Endothelial cell of umbilical vein (primary cell): ENCODE measurements at places on chromosomes 5 and 9.
A peak's percentile ranks its signal among the peaks of the same experiment; 100 is the strongest.

GRCh38 chr9:84349671-84350070 is 9.1 kb upstream of the SLC28A3 start:
- no peak for DNase-seq

DNA sequence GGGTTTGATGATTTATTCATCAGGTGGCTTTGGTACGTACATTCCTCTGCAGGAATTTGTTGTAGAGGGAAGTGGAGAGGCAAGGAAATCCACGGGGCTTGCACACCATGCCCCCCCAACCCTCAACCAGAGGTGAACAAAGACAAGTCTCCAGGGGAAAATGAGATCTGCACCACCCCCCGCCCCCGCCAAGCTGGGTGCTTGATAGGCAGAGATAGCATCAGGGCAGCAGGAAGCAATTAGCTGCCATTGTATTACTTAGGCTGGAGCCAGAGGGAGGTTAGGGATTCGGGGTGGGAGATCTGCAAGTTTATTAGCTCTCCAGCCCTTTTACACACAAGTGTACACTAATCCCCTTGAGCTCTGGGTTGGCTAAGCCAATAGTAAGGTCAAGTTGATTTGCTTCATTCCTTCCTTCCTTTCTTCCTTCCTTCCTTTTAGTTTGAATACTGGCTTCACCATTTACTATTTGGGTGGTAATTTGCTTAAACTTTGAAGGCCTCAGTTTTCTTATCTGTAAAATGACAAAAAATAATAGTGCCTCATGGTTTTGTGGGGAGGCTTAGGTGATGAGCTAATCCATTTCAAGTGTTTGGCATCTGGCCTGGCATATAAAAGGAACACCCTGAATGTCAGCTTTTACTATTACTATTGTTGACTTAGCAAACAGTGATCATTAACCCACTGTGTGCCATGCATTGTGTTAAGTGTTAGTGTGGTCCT is 34.1 kb downstream of the SPRY4 start:
- DNase-seq = peak; percentile 59

DNA sequence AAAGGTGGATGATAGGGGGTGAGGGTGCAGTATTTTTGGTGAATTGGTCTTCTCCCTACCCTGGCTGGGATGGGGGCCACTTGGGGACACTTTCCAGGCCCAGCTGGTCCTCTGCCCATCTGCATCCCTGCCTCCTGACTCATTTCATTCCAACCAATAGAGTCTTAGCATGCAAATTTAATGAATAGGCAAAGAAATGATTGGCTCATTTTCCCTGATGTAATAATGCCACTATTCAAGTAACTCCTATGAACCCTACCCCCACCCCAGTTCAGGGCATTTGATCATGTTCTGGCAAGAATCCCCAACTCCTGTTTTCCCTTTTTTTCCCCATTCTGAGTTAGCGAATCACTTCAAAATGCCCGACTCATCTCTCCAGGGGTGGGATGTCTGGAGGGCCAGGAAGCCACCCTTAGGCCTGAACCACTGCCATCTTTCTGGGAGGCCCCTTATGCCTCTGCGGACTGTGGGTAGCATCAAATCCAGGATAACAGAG is 56.7 kb downstream of the PCDH1 start:
- DNase-seq = peak; percentile 77

DNA sequence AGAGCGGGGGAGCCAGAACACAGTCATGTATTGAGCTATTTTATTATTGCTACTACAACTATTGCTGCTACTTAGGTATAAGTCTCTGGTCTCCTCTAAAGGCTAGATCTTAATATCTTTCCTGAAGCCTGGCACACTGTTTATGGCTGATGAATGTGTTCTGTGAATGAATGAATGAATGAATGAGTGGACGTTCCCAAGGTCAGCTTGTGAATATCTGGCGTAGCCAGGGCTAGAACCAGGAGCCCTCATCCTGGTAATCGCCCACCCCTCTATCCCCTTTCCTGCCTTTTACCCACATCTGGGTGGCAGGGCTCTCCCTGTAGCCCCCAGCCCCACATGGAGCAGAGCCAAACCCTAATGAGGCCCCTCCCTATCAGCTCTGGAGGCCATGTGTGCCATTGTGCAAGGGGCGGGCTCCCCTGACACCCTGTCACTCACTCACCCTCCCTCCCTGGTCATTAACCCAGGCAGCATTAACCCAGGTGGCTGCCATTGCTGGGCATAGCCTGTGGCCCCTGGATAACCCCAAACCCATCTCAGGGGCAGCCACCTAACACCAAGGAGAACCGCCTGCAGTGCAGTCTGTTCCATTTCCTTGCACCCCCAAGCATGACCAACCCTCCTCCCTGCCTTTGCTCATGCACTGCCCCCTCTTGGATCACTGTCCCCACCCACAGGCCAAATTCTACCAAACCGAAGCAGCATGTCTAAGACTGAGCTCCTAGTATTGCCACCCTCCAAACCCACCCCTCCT is 2.0 kb upstream of the AKNA start:
- DNase-seq = no peak

- no peak for DNase-seq
Observed at GRCh38 chr9:118446943-118447639, 742.9 kb downstream of the TLR4 start.

GRCh38 chr5:53425687-53426511 is 54.5 kb upstream of the FST start:
- DNase-seq = no peak

GRCh38 chr9:2662496-2662895 is 40.9 kb downstream of the VLDLR start:
- no peak for DNase-seq

DNA sequence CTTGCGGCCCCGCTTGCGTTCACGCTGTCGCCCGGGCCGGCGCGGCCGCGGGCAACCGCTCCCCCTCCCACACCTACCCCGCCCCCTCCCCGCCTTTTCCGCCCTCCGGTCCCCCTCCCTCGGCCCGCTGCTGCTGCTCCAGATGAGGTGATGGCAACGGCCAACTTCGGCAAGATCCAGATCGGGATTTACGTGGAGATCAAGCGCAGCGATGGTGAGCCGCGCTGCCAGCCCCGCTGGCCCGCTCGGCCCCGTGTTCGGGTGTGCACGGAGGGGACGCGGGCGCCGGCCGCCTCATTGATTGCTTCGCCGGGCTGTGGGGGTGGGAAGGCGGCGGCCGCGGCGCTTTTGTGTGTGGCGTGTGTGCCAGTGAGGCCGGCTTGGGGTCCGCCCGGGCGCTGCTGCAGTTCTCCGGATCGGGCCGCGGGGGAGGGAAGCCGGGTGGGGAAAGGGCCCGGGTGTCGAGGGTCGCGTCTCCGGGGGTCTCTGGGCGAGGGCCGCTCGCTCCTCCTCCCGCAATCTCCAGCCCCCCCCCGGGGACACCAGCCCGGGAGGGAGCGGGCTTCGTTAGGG is 403 bp downstream of the KIF2A start:
- DNase-seq = no peak

GRCh38 chr9:129334105-129334935 is 156.3 kb upstream of the IER5L start:
- DNase-seq = peak; percentile 49

GRCh38 chr5:27015758-27016157 is 22.6 kb downstream of the CDH9 start:
- no peak for DNase-seq

GRCh38 chr5:118353970-118354369 is 634.4 kb downstream of the DTWD2 start:
- no peak for DNase-seq

DNA sequence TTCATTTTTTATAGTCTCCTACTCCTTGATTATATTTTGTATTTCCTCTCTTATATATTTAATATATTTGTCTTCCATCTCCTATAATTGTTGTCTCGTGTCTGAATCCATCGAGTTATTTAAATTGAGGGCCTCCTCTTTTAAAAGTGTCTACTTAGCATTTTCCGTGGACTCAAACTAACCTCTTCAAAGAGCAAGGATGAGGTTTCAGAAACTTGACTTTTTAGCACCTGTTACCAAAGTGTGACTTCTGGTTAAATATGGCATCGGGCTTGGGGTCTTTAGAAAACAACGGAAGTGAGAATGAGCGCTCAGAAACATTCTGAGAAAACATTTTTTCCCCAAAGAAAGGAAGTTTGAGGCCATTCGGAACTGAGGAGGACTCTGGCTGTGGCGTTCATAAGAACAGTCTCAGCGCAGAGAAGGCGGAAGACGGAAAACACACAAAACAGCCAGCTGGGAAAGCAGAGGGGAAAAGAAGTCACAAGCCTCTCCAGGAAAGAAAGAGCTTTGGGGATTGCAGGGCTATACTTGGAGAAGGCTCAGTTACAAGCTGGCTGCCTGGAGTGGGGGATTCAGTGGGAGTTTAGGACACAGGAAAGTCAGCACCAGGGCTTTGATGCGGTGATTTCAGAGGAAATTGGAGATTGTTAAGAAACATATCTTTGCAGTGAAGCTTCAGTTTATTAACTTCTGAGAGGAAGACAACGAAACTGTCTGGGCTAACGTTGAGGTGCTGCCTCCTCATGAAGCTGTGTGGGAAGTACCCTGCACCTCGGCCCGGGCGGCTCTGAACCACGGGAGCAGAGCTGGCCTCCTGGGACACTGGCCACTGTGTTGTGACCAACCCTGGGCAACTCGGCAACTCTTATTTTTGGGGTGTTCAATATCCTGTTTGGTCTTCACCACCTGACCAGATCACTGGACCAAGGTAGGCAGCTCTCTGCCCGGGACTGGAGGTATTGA is 25.1 kb upstream of the IRX2 start:
- no peak for DNase-seq

GRCh38 chr5:36689225-36689624 is 82.8 kb downstream of the SLC1A3 start:
- DNase-seq = no peak

GRCh38 chr5:151598984-151599383 is 7.9 kb upstream of the FAT2 start:
- DNase-seq = no peak

- no peak for DNase-seq
Observed at GRCh38 chr9:68969538-68969937, 44.4 kb downstream of the PRKACG start.

GRCh38 chr9:93167838-93168237 is 16.1 kb upstream of the WNK2 start:
- DNase-seq = no peak

DNA sequence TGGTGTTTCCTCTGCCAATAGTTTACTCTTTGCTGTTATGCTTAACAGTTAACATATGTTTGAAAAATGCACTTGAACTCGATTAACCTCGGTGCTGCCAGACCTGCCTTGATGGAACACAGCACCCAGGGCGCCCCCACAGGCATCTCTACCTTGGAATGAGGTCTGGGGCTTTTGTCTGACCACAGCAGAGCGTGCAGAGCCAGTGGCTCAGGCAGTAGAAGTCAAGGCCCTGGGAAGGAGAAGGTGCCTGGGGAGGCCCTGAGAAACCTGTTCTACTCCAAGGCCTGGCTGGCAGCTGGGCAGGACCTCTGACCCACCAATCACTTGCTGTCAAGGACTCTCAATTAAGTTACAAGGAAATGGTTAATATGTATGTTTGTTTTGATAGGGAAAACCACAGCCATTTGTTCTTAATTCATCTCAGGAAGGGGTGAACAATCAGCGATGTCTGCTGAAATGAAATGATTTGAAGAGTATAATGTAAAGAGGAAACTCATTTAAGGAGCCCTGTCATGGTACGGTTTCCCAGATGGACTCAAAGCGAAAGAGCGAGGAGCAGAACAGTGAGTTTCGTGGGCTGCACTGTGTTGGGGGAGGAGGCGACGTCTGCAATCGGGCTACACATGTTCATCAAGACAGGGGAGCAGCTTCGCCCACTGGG is 21.9 kb downstream of the MACROH2A1 start:
- DNase-seq = peak; percentile 66

DNA sequence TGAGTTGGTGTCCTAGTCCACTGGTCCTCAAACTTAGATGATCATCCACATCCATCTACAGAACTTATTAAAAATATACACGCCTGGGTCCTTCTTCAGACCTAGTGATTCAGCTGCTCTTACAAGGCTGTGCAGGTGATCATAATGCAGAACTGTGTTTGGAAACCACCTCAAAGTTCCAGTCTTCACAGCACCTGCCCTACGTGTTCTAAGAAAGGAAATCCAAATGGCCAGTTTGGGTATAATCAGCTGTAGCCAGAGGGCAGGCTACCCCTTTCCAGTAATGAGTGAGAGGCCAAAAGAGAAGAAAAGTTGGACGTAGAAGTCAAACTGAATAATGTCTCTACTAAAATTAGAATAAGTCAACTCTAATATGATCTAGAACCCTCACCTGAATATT is 15.4 kb downstream of the REEP5 start:
- no peak for DNase-seq

GRCh38 chr5:119174578-119175163 is 103.8 kb downstream of the DMXL1 start:
- no peak for DNase-seq

DNA sequence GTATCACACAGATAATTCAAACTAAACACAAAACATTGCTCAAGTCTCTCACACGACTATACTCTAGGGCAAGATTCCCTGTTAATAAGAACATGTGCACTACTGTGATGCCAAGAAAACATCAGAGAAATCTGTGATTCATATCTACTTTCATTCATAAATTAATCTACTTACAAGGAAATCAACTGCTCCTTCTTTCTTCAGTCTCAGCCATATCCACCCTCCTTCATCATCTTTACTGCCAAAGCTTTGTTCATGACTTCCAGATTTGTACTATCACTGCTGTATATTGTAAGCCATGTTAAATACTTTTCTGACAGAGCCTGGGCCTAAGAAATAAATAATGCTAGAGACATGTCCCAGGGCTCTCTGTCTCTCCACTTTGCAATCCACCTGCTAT is 35.1 kb downstream of the CTNNAL1 start:
- no peak for DNase-seq

- no peak for DNase-seq
Observed at GRCh38 chr5:113950186-113950585, 411.7 kb upstream of the KCNN2 start.

GRCh38 chr9:23413541-23413940 is 412.5 kb downstream of the ELAVL2 start:
- DNase-seq = no peak

- peak; percentile 59 for DNase-seq
Observed at GRCh38 chr9:89177012-89177943, 1.3 kb downstream of the SHC3 start.

- DNase-seq = no peak
Observed at GRCh38 chr9:137243626-137244485, 2.8 kb downstream of the TUBB4B start.

GRCh38 chr5:131630208-131630962 is 4.6 kb downstream of the RAPGEF6 start:
- DNase-seq = no peak

DNA sequence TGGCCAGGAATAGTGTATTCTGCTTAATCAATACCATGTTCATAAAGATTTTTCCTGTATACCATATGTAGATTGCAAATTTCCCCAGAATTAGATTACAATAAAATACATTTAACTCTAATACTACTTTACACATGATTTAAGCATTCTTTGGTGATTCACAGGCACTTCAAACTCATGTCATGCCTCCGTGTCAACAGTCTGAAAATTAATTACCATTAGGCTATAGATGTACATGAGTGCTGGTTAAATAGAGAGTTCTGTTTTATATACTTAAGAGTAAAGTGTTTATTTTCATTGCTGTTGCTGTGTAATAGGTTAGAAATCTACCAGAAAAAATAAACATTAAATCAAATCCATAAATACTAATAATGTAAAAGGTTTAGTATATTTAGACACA is 159.8 kb downstream of the ZSWIM6 start:
- no peak for DNase-seq

GRCh38 chr5:160787240-160787639 is 64.8 kb downstream of the ATP10B start:
- DNase-seq = no peak

GRCh38 chr9:114908805-114909448 is 21.5 kb downstream of the TNFSF8 start:
- DNase-seq = no peak
